ENCODE measurements at places on chromosomes 2 and 18. TPM values are rescaled to one million over a fixed set of nuclear protein-coding genes. Genes with fewer than 3 reads are reported as not detected.

GRCh38 chr2:173589604-173590275 is 235.1 kb downstream of the CDCA7 start:
- DNase-seq: no peak

The IL36G gene
- total RNA-seq: 2.8 TPM

The FBXO48 gene
- total RNA-seq: 2.6 TPM

The ITPRIPL1 gene
- total RNA-seq: not detected
